Islet precursor cell (in vitro differentiated cells): ENCODE measurements at places on chromosomes 5 and 9.

- DNase-seq: no peak
Observed at GRCh38 chr5:124337996-124338395, 408.4 kb downstream of the ZNF608 start.

DNA sequence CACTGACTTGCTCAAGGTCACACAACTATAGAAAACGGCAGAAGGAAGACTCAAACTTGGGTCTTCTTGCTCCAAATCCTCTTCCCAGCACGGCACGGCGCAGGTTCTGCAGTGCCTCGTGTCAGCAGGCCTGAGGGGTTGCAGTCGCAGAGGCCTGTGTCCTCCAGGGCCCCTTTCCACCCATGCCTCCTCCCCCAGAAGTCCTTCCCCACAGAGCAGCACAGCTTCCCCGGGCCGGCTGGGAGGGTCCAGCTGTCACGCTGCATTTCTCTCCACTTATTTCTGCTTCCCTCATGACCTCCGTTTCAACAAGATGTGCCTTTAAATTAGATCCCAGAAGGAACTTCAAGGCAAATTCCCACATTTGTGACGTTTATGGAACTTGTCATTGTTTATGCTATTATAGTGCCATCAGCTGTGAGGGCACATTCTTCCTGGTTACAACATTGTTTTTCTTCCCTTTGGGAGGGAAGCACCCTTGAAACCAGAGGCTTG, 148.4 kb downstream of the C5orf15 start:
- DNase-seq: peak; percentile 50

- DNase-seq: no peak
Observed at GRCh38 chr5:91114658-91115057, 268.5 kb downstream of the ARRDC3 start.

DNA sequence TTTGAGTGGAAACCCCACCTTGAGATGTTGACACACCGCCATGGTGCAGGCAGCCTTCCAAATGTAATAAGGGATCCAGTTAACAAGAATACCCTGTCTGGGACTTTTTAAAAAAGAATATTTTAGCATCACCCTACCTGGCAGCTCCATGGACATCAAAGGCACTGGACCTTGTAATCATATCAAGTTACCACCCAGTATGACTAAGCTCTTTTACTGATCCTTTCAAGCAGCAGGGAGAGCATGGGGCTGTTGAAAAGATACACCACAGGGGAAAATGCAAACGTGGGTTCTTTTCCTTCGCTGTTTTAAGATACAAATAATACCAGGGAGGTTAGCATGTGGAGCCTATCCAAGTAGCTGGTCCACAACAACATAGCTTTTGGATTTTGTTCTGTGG, 211.2 kb downstream of the SAXO1 start:
- no peak for DNase-seq

DNA sequence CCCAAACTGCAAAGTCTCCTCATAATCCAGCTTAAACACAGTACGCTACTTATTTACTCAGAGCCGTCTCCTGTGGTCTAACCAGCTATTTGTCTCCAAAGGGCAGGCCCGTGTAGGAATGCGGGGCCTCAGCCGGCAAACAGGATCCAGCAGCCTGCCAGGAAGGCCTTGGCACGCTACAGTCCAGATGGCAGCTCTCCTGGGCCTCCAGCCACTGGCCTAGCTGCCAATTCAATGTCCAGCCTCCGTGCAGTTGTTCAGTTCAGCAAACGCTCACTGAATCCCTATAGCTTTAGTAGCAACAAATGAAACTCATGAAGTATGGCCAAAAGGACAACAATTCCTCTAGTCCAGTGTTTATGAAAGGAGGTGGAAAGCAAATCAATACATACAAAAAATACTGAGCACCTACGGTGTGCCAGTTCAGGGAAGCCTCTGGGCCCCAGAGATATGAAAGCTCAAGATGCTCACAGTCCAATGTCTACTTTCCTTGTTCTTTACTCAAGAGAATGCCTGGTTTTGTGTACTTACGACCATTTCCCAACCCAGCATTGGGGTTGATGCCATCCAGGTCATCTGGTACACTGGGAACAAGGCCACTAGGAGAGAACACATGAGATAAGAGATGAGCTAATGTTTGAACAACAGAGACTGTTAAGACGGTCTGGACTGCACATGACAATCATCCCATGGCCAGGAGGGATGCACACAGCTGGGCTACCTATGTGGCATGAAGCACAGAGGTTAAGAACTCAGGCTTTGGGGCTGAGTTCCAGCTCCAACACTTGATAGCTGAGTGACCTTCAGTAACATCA, 8.3 kb downstream of the CDK5RAP2 start:
- DNase-seq: no peak

DNA sequence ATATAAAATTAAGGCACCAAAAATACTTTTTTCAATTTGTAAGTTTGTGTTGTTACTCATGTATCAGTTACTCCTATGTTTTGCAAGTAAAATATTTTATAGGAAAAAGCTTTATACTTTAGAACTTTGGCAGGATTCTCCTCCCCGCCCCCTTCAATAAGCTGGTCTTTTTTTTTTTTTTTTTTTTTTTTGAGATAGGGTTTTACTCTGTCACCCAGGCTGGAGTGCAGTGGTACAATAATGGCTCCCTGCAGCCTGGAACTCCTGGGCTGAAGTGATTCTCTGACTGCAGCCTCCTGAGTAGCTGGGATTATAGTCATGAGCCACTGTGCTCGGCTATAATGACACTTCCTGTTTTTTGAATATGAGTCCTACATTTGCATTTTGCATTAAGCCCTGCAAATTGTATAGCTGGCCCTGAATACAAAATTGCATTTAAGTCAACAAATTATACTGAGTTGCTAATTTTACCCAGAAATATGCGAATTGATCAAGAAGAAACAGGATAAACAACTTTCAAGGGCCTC, 192.9 kb downstream of the PIK3R1 start:
- DNase-seq: no peak
